H9 (cell line): ENCODE measurements at places on chromosomes 3 and 15.

GRCh38 chr3:34856081-34856947 is 783.0 kb upstream of the ARPP21 start:
- DNase-seq, result no peak

DNA sequence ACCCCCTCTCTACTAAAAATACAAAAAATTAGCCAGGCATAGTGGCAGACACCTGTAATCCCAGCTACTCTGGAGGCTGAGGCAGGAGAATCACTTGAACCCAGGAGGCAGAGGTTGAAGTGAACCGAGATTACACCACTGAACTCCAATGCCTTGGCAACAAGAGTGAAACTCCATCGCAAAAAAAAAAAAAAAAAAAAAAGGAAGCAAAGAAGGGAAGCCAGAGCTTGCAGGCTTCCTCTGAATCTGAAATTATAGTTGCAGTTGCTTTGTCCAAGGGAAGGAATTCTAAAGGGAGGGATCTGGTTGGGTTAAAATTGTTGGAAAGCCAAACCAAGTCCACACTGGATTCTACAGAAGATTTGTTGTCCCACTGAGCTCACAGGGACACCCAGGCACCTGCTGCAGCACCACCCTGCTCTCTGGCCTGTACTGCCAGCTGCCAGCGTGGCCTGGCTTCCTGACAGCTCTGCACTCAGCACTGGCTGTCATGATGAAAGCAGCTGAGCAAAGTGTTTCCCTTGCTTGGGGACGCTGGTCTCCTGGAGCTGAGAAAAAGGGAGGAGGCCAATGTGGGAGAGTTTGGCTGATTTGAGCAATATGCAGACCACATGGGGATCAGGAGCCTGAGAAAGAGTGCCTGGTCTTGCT is 88.8 kb upstream of the HES1 start:
- no peak for DNase-seq

- no peak for DNase-seq
These were observed 44.3 kb upstream of the ZNF385D start for GRCh38 chr3:21795152-21795837.

GRCh38 chr15:88467935-88468528 is 524 bp downstream of the MRPS11 start:
- no peak for DNase-seq
